ENCODE measurements at places on chromosomes 6 and 20. TPM values are rescaled to one million over a fixed set of nuclear protein-coding genes. Genes with fewer than 3 reads are reported as not detected.

- no peak for DNase-seq
- peak overlapping the region; percentile 34 for H3K4me3 ChIP-seq
- H3K27ac ChIP-seq: no peak overlapping the region
- H3K27me3 ChIP-seq: no peaks in the 10 kb centered on the region
Measured at GRCh38 chr6:6915813-6916547, 191.8 kb upstream of the RREB1 start.

GRCh38 chr20:58759947-58760346, 67.3 kb downstream of the NPEPL1 start:
- no peak overlapping the region for H3K4me3 ChIP-seq
- no peaks in the 10 kb centered on the region for H3K36me3 ChIP-seq
- peaks cover 3% of the 10 kb centered on the region for H3K27me3 ChIP-seq
- no peak for DNase-seq
- no peak overlapping the region for H3K27ac ChIP-seq

DNA sequence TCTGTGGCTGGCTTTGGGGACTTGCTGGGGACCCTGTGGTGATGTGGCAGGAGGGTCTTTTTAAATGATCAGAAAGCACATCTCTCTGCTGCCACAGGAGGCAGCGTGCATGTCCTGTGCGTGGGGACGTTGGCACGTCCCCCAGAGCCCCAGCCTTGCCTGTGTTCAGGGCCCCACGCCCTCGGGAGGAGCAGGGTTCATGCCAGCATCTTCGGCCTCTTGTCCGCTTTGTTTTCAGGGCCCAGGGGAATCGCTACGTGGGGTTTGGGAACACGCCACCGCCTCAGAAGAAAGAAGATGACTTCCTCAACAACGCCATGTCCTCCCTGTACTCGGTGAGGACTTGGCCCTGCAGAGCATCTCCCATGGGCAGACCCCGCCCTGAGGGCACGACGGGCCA, 6.0 kb downstream of the ARFGAP1 start:
- peaks cover 4% of the 10 kb centered on the region for H3K4me1 ChIP-seq
- H3K4me3 ChIP-seq: no peak overlapping the region
- no peak for DNase-seq
- no peaks in the 10 kb centered on the region for H3K27me3 ChIP-seq
- no peak overlapping the region for H3K27ac ChIP-seq

GRCh38 chr6:82525775-82526495, 162.3 kb downstream of the TPBG start:
- H3K4me1 ChIP-seq: no peaks in the 10 kb centered on the region
- no peaks in the 10 kb centered on the region for H3K27me3 ChIP-seq
- DNase-seq: no peak
- no peak overlapping the region for H3K4me3 ChIP-seq
- H3K36me3 ChIP-seq: no peaks in the 10 kb centered on the region

DNA sequence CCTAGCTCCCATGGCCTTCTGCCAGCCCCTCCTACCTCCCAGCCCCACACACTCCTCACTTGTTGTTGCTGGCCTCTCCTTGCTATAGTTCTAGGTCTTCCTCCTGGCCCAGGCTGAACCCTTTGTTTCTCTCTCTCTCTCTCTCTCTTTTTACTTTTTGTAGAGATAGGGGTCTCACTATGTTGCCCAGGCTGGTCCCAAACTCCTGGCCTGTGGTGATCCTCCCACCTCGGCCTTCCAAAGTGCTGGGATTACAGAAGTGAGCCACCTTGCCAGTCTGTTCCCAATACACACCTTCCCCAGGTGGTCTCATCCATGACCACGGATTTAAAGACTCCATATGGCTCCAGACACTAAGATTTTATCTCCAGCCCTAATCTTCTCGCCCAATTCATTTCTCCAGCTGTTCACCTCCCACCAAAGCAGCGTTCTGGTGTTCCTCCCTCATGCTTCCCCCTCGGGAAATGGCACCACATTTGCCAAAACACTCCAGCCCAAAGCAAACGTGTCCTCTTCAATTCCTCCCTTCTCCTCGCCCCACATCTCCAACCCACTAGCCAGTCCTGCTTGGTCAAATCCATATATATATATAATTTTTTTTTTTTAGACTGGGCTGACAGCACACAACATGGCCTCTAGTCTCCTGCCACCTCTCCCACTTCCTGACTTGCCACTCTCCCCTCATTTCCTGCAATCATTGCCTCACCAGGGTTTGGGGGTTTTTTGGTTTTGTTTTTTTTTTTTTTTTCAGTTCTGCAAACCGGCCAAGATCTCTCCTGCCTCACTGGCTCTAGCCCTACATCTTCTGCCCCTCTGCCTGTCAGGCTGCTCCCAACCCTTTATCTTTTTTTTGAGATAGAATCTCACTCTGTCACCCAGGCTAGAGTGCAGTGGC, 104.4 kb downstream of the NCR2 start:
- peaks cover 39% of the 10 kb centered on the region for H3K4me1 ChIP-seq
- no peaks in the 10 kb centered on the region for H3K36me3 ChIP-seq
- H3K27me3 ChIP-seq: peaks cover 16% of the 10 kb centered on the region
- H3K27ac ChIP-seq: peak overlapping the region; percentile 52
- H3K4me3 ChIP-seq: no peak overlapping the region
- DNase-seq: peak; percentile 79

DNA sequence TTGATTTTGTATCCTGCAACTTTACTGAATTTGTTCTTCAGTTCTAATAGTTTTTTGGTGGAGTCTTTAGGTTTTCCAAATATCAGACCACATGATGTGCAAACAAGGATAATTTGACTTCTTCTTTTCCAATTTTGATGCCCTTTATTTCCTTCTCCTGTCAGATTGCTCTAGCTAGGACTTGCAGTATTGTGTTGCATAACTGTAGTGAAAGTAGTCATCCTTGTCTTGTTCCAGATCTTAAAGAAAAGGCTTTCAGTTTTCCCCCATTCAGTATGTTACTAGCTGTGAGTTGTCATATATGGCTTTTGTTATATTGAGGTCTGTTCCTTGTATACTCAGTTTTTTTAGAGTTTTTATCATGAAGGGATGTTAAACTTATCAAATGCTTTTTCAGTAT, 4.6 kb downstream of the MICB start:
- H3K4me3 ChIP-seq: no peak overlapping the region
- DNase-seq: no peak
- no peak overlapping the region for H3K27ac ChIP-seq
- peaks cover 23% of the 10 kb centered on the region for H3K36me3 ChIP-seq

- H3K4me1 ChIP-seq: no peaks in the 10 kb centered on the region
- no peaks in the 10 kb centered on the region for H3K36me3 ChIP-seq
- no peaks in the 10 kb centered on the region for H3K27me3 ChIP-seq
- H3K4me3 ChIP-seq: no peak overlapping the region
- H3K27ac ChIP-seq: no peak overlapping the region
- DNase-seq: no peak
Measured at GRCh38 chr20:61493798-61494305, 241.8 kb downstream of the CDH4 start.

GRCh38 chr20:38864662-38865061, 59.2 kb downstream of the PPP1R16B start:
- H3K36me3 ChIP-seq: no peaks in the 10 kb centered on the region
- H3K4me1 ChIP-seq: peaks cover 92% of the 10 kb centered on the region
- no peaks in the 10 kb centered on the region for H3K27me3 ChIP-seq
- DNase-seq: no peak
- peak overlapping the region; percentile 39 for H3K4me3 ChIP-seq

GRCh38 chr6:168122011-168122410, 43.0 kb upstream of the FRMD1 start:
- no peak overlapping the region for H3K27ac ChIP-seq
- H3K27me3 ChIP-seq: no peaks in the 10 kb centered on the region
- no peaks in the 10 kb centered on the region for H3K4me1 ChIP-seq
- no peak overlapping the region for H3K4me3 ChIP-seq

DNA sequence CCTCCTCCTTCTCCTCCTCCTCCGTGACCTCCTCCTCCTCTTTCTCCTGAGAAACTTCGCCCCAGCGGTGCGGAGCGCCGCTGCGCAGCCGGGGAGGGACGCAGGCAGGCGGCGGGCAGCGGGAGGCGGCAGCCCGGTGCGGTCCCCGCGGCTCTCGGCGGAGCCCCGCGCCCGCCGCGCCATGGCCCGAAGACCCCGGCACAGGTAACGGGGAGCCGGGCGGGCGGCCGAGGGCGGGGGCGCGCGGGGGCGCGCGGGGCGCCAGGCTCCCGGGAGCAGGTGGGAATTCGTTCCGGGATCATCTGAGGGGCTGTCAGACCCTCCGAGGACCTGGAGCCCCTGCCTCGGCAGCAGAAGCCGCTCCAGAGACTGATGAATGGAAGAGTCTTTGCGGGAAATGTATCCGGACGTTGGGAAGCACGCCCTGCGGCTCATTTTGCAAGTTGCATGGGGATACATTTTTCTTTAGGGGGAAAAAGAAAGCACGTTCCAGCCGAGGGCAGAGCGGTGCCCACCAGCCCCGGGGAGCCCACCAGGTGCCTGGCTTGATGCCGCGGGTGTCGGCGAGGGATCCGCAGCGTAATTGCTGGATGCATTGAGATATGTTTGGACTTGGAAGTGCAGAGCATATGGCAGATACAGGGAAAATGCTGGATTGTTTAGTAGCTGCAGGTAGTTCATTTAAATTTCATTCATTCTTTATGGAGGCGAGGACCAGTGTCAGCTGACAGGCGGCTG, 394 bp downstream of the MYB start:
- H3K36me3 ChIP-seq: no peaks in the 10 kb centered on the region
- H3K4me1 ChIP-seq: peaks cover 32% of the 10 kb centered on the region
- peak; percentile 45 for DNase-seq

- no peak for DNase-seq
- H3K4me3 ChIP-seq: no peak overlapping the region
- peaks cover 95% of the 10 kb centered on the region for H3K36me3 ChIP-seq
- H3K27me3 ChIP-seq: peaks cover 1% of the 10 kb centered on the region
- H3K4me1 ChIP-seq: peaks cover 12% of the 10 kb centered on the region
Measured at GRCh38 chr20:46065691-46066090, 24.1 kb downstream of the NCOA5 start.

GRCh38 chr20:56762829-56763228, 133.7 kb downstream of the TFAP2C start:
- H3K27me3 ChIP-seq: no peaks in the 10 kb centered on the region
- DNase-seq: no peak
- H3K4me3 ChIP-seq: no peak overlapping the region
- H3K27ac ChIP-seq: no peak overlapping the region
- no peaks in the 10 kb centered on the region for H3K4me1 ChIP-seq
- no peaks in the 10 kb centered on the region for H3K36me3 ChIP-seq

DNA sequence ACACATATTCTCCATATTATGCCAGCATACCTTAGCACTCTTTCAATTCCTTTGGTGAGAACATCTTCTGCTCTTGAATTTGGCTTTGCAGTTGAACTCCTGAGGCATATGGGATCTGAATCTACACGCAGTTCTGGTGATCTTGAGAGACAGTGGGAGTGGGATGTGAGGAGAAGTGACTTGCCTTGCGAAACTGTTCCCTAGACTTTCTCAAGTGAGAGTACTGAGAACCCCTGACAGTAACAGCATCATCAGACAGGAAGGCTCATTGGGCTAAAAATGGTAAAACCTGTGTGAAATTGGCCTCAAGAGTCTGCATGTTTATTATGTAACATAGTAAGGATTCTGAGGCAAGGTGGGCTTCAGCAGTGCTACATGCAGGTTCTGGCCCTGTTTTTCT, 49.1 kb upstream of the CEP85L start:
- peaks cover 27% of the 10 kb centered on the region for H3K4me1 ChIP-seq
- no peaks in the 10 kb centered on the region for H3K27me3 ChIP-seq
- peaks cover 8% of the 10 kb centered on the region for H3K36me3 ChIP-seq
- no peak for DNase-seq

DNA sequence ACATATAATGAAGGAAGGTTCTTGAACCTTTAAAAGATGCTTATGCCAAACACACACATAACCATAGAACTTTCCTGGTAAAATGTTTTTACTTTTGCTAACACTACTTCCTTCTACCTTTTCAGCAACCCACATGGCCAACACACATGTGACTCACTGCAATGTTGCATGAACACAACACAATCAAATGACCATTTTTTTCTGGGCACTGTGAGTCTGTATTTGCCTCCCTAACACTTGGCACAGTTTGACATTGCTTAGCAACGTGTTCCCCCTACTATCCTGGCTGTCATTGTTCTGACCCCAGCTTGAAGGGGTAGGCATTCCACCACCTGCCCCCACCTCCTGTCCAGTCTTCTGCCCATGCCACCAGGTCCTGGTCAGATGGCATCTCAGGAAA, 204.8 kb upstream of the PRND start:
- H3K4me3 ChIP-seq: no peak overlapping the region
- DNase-seq: no peak
- no peaks in the 10 kb centered on the region for H3K4me1 ChIP-seq

GRCh38 chr6:43089874-43090558, 13.9 kb downstream of the PTK7 start:
- no peak overlapping the region for H3K27ac ChIP-seq
- no peak overlapping the region for H3K4me3 ChIP-seq
- H3K4me1 ChIP-seq: no peaks in the 10 kb centered on the region
- no peak for DNase-seq
- H3K27me3 ChIP-seq: no peaks in the 10 kb centered on the region
- H3K36me3 ChIP-seq: no peaks in the 10 kb centered on the region

- no peaks in the 10 kb centered on the region for H3K36me3 ChIP-seq
- no peaks in the 10 kb centered on the region for H3K4me1 ChIP-seq
- no peak overlapping the region for H3K4me3 ChIP-seq
- no peaks in the 10 kb centered on the region for H3K27me3 ChIP-seq
- H3K27ac ChIP-seq: no peak overlapping the region
Measured at GRCh38 chr6:146968041-146968760, 236.0 kb upstream of the STXBP5 start.

FLRT3 gene
- total RNA-seq: not detected

RAD21L1 gene
- total RNA-seq: not detected

GLP1R gene
- not detected for total RNA-seq

SLC22A2 gene
- total RNA-seq: not detected

PSMB9 gene
- total RNA-seq: 181 TPM
